ENCODE measurements at places on chromosomes 7 and 10.

- DNase-seq = no peak
These were observed 151.1 kb upstream of the CACNA2D1 start for GRCh38 chr7:82594665-82595064.

- DNase-seq = no peak
These were observed 12.2 kb upstream of the GIMAP7 start for GRCh38 chr7:150502519-150502918.

- no peak for DNase-seq
These were observed 6.1 kb downstream of the EPHB6 start for GRCh38 chr7:142860968-142861367.

DNA sequence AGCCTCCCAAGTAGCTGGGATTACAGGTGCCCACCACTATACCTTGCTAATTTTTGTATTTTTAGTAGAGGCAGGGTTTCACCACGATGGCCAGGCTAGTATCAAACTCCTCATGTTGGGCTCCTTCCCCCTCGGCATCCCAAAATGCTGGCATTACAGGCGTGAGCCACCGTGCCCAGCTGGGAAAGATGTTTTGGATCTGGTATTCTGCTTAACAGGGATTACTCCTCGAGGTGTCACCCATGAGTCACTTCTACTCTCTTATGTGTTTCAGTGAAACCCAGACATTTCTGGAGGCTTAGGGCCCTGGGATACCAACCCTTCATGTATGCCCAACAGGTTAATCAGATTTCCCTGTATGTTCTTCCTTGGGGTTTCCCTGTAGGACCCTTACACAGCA lies 11.8 kb upstream of the OPN4 start:
- no peak for DNase-seq

- no peak for DNase-seq
These were observed 36.7 kb downstream of the C10orf143 start for GRCh38 chr10:130073912-130074311.

DNA sequence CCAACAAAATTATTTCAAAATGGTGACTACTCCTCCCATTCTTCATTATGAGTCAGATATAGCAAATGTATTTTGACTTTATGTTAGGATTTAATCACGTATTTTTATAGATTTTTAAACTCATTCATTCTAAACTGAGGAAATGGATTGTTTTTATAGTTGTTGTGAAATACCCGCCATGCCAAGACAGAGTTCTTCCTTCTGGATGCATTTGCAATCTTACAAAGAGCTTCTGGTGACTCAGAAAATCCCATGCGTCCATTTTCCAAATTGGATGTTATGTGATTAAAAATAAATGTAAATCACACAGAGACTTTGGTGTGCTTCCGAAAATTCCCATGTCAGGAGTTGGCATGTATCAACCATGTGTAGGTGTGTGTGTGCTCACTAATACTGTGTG lies 179.3 kb downstream of the TRIL start:
- no peak for DNase-seq

- DNase-seq = no peak
These were observed 1377.8 kb upstream of the LRRTM3 start for GRCh38 chr10:65548001-65548400.

DNA sequence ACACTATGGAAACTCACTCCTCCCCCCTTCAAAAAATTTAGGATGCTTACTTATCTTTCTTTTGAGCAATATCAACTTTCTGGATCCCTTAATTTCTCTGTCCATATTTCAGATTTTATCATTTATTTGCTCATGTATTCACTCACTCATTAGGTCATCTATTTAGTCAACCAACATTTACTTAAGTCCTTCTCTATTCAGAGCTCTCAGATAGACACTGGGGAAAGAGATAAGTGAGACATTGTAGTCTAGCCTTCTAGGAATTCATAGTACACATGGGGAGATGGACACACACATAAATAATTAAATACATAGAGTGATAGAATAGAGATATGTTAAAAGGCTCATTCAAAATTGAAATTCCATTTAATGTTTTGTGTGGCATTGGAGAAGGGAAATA lies 9.2 kb downstream of the CPN1 start:
- DNase-seq = no peak

Measured in stimulated activated CD8-positive, alpha-beta memory T cell treated with anti-CD3 and anti-CD28 coated beads, Interleukin-7, amount 100 ng/mL, for 4 hours (primary cell).